Stimulated activated CD4-positive, alpha-beta T cell treated with anti-CD3 and anti-CD28 coated beads, Interleukin-15, amount 100 ng/mL, for 24 hours (primary cell): ENCODE measurements at places on chromosomes 2 and 18.

GRCh38 chr2:219428469-219428868 is 6.2 kb upstream of the SPEG start:
- no peak for DNase-seq

DNA sequence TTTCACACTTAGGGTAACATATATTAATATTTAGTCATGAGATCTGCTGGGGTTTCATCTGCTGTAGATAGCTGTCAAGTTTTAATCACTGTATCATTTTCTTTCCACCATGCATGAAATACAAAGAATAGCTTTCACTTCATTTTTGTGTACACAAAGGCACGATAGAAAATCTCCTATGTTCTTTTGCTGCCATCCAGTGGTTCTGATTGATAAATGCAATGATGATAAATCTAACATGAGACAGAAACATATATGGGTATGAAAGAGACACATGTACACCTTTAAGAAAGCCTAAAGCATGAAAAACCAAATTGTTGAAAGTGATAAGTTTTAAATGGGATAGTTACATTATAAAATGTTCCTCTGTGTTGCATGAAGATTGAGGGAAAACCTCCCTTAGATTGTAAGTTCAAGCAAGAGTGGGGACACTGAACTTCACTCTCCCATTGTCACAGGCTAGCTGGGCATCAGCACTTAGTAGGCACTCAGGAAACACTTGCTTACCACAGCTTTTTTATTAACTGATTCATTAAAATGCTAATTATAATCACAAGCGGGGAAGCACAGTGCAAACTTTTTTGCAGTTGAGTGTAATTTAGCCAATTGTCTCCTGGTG is 31.2 kb downstream of the C1D start:
- DNase-seq, result no peak

DNA sequence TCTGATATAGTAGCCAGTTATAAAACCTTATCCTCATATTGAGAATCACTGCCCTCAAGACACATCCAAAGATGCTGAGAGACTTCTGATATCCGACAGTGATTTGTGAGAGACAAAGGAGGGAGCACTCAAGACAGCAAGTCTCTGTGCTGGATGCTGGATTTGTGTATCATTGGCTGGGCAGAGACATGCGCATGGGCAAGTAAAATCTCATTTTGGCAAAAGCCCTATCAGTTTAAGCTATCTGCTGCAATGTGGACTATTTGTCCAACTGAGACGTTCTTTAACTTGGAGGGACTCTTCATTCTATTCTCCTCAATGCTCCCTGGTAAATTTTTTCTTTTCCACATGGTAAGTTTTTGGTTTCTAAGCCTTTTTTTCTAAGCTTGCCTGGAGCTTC is 107.5 kb downstream of the SS18 start:
- no peak for DNase-seq

GRCh38 chr18:73520229-73520628 is 627.4 kb downstream of the FBXO15 start:
- DNase-seq, result no peak

DNA sequence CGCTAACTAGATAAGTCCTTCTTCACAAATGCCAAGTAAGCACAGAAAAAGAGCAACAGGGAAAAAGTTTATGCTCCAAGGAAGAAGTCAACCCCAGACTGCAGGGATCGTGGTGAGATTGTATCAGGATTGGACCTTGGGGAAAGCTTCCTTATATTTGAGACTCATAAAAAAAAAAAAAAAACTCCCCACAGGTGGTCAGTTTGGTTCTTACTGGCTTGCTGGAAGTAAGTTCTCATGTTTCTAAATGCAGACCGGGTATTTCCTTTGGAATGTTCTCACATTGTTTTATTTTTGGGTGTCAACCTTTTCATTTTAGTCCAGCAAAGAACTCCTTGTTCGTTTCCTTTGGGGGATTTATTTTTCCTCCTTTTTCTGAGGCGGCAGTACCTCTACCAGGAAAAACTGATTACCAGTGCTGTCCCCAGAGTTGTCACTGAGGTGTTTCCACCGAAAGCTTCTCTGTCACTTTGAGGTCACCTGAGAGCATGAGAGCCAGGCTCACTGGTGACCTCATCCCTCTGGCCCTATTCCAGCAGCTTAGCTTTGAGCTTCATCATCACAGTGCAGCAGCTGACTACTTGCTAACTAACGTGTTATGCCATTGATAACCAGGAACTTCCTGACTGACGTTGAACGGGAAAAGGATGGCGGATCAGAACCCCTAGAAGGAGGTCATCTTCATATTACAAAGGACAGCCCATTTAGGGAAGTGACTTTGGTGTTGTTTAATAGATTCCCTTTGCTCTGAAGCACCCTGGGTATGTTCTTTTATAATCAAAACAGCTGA is 16.8 kb upstream of the ATP8B1 start:
- DNase-seq, result no peak

GRCh38 chr2:1621041-1621440 is 123.3 kb downstream of the PXDN start:
- no peak for DNase-seq

- DNase-seq, result no peak
These were observed 37.0 kb upstream of the MPP4 start for GRCh38 chr2:201735486-201735885.

DNA sequence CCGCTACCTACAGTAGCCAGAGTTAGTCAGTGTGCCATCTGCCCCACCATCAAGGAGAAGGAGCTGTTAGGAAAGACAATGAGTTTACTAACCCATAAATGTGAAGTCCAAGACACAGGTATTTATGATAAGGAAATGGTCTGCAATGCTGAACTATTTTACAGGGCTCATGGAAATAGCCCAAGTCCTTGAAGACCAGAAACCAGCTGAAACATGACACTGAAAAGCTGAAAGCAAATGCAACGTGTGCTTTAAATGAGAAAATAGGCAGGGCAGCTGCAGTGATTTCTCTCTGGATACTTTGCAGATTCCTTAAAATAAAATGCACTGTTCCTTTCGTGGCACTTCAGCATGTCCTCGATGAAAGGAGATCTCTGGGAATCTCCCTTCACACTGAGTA is 256.4 kb upstream of the TCF4 start:
- no peak for DNase-seq

DNA sequence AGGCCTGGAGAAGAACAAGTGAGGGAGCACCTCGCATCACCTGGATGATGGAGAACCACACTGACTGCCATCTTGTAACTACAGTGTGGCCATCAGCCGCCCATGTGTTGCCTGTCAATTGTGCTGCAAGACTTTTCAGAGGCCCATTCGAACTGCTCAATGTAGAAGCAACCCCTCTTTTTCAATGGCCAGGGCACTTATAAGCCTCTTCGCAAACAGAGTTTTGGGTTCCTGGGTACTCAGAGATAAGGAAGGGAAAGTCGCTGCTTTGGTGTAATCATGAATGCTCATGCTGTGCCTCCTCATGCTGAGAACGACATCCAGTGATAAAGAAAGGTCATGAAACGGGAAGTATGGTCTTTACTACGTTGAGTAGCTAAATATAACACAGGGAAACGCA is 143.9 kb upstream of the SLC39A10 start:
- DNase-seq, result no peak

GRCh38 chr2:222470802-222471468 is 46.6 kb downstream of the SGPP2 start:
- DNase-seq, result no peak

- DNase-seq, result no peak
These were observed 12.0 kb downstream of the LRRC30 start for GRCh38 chr18:7242926-7243325.

GRCh38 chr2:5955921-5956320 is 263.7 kb downstream of the SOX11 start:
- DNase-seq, result no peak

DNA sequence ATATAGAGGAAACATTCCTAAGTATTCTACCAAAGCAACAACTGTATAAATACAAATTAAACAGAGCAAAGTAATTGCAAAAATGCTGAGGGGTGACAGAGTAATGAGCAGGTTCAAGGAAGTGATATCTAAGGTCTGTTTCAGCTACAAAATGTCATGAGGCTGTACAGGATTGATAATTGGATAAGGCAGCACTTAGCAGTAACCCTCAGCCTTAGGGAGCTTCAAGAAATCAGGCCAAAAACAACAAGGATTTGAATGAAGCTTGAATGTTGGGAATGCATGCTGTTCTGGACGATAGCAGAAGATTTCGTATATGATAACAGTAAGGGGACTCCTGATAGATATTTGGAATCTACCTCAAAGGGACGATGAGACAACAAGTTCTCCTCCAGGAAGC is 142.0 kb upstream of the MMADHC start:
- DNase-seq, result no peak

DNA sequence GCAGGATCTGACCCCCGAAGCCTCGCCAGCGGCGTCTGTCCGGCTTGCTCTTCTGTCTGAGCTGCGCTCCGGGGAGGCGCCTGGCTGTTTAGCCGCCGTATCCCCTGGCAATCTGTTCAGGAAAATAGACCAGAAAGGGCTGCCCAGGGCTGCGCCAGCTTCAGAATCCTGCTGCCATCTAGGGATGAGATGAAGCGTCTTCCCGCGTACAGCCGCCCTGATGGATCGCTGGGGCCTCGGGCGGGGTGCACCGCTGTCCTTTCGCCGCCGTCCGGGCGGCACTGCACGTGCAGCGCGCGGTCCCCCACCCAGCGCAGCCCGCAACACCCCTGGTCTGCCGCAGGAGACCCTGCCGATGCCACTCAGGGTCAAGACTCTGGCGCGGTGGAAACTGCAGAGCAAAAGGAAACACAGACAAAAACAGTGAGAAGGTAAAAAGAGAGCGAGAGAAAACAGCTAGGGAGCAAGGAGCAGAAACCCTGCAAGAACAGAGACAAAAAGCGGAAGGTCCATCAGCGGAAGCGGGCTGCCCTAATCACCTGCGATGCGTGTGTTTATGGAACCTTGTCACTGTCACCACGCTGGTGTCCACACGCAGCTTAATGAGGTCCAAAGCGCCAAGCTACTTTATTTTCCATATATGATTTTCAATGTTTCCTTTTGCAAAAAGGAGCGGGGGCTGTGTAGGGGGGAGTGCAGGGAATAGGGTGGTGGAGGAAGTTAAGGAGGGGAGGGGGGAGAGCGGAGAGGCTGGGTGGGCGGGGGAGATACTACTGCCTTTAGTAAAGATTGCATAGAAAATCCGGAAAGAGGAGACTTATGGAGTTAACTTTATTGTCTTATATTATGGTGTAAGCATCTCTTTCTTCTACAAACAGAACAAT is 2113.3 kb upstream of the PIK3C3 start:
- DNase-seq, result no peak

GRCh38 chr2:111990856-111991255 is 64.2 kb upstream of the TMEM87B start:
- DNase-seq, result no peak

DNA sequence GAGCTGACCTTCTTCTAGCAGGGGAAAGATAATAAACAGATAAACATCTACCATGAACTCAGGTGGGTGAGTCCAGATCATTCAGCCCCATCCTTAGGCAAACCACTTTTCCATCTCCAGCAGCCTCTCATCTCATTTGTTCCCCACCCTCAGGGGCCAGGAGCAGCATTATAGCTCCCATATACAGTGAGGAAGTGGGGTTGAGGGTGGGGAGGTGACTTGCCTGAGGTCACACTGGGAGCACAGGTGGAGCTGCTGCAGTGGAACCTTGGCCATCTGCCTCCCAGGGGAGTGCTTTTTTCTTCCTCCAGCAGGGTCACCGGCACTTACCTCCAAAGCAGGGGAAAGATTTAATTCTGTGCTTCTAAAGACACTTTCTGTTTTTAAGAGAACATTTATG is 212.5 kb upstream of the SMAD2 start:
- no peak for DNase-seq

- DNase-seq, result no peak
These were observed 1283.2 kb upstream of the NXPH2 start for GRCh38 chr2:140063356-140063755.

DNA sequence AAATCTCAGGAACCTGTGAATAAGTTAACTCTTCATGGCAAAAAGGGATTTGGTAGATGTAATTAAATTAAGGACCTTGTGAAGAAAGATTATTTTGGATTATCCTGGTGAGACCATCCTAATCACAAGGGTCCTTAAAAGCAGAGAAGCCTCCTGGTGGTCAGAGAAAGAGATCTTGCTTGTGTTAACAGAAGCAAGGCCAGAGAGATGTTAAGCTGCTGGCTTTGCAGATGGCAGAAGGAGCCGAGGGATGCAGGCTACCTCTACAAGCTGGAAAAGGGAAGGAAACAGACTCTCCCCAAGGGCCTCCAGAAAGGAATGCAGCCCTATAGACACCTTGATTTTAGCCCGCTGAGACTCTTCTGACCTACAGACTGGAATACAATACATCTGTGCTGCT is 197.0 kb downstream of the STK39 start:
- no peak for DNase-seq
